Memory B cell (primary cell): ENCODE measurements at places on chromosomes 5 and 9.

DNA sequence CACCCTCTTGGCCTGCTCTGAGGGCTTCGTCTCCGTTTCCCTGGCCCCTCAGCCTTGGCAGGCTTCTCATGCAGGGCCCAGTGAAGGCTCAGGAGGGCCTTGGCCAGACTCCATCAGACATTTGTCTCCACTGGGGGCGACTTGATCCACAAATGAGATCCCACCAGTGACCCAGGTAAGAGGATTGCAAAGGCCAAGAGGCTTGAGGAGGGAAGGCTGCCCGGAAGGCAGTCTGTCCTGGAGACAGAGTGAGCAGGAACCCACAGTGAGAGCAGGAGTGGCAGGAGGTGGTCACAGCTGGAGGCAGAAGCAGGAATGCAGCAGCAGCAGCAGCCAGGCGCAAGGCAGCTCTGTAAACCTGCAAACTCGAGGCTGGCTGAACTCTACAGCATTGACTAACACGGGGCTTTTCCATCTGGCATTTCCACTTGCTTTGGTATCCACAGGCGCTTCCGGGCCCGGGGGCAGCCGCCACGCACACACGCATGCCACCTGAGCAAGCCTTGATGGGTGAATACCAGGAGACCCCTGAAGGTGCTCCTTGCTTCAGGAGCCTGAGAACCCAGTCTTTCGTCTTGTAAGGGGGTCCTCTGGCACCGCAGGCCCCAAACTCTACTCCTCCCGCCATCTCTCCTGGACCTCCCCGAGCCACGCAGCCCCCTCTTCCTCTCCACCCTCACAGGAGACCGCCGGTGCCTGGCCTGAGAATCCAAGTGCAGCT, 14.7 kb downstream of the MGAT1 start:
- peaks cover 3% of the 10 kb centered on the region for H3K36me3 ChIP-seq
- no peaks in the 10 kb centered on the region for H3K27me3 ChIP-seq
- H3K4me3 ChIP-seq = no peak overlapping the region
- no peak for DNase-seq
- H3K4me1 ChIP-seq = peaks cover 21% of the 10 kb centered on the region
- no peak overlapping the region for H3K27ac ChIP-seq

GRCh38 chr9:116087246-116087645, 66.3 kb upstream of the PAPPA start:
- H3K4me3 ChIP-seq = no peak overlapping the region
- H3K4me1 ChIP-seq = no peaks in the 10 kb centered on the region
- no peaks in the 10 kb centered on the region for H3K27me3 ChIP-seq
- DNase-seq = no peak
- H3K27ac ChIP-seq = no peak overlapping the region

DNA sequence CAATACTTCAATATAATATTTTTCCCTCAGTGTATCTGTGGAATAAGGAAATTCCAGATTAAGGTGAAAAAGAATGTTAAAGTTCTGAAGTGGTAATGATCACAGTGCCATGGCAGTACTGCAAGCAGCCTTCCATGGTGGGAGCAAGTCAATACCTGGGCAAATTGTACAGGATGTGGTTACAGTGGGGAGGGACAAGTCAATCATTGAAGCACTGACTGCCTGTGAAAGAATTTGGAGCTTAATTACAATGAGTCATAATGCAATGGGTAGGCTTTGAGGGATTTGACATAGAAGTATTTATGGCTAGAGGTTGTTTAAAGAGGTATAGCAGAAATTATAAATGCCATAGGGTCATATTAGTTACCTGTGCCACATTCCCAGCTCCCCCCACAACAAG, 786.5 kb upstream of the ACO1 start:
- no peaks in the 10 kb centered on the region for H3K27me3 ChIP-seq
- DNase-seq = no peak
- H3K4me3 ChIP-seq = no peak overlapping the region
- no peaks in the 10 kb centered on the region for H3K36me3 ChIP-seq
- no peaks in the 10 kb centered on the region for H3K4me1 ChIP-seq

DNA sequence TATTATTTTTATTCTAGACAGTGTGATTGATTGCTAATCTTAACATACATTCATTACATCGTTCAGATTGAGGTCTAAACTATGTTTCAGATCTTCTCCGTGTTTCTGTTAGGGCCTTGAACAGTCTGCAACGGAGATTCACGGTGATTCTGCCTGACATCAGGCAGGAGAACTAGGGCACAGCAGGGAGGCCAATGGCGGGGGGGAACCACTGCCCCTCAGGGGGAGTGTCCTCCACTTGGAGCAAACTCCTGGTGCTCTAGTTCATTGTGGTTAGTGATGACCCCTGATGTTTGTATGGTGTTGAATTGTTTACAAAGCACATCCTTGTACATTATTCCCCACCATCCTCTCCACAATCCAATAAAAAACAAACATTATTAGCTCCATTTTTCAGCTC, 173.5 kb downstream of the ZNF608 start:
- H3K4me1 ChIP-seq = peaks cover 15% of the 10 kb centered on the region
- no peak overlapping the region for H3K27ac ChIP-seq
- H3K27me3 ChIP-seq = peaks cover 2% of the 10 kb centered on the region
- H3K36me3 ChIP-seq = no peaks in the 10 kb centered on the region

GRCh38 chr5:80172067-80172695, 83.7 kb downstream of the SERINC5 start:
- no peaks in the 10 kb centered on the region for H3K4me1 ChIP-seq
- no peak overlapping the region for H3K27ac ChIP-seq
- no peak overlapping the region for H3K4me3 ChIP-seq
- H3K36me3 ChIP-seq = peaks cover 32% of the 10 kb centered on the region
- DNase-seq = no peak
- H3K27me3 ChIP-seq = no peaks in the 10 kb centered on the region

GRCh38 chr9:87601176-87601575, 103.5 kb downstream of the DAPK1 start:
- no peak overlapping the region for H3K27ac ChIP-seq
- H3K27me3 ChIP-seq = peaks cover 2% of the 10 kb centered on the region
- no peak overlapping the region for H3K4me3 ChIP-seq
- H3K36me3 ChIP-seq = no peaks in the 10 kb centered on the region
- no peaks in the 10 kb centered on the region for H3K4me1 ChIP-seq

GRCh38 chr5:80255811-80256712, at the start of gene SERINC5:
Gene SERINC5 (minus strand): TSS chr5:80256048. CDS start chr5:80255922, 126 bp downstream.
- H3K4me3 ChIP-seq = peak within 1 kb of the TSS; percentile 95
- peak within 1 kb of the TSS; percentile 89 for H3K27ac ChIP-seq
- peaks cover 25% of the 10 kb centered on the region for H3K4me1 ChIP-seq

DNA sequence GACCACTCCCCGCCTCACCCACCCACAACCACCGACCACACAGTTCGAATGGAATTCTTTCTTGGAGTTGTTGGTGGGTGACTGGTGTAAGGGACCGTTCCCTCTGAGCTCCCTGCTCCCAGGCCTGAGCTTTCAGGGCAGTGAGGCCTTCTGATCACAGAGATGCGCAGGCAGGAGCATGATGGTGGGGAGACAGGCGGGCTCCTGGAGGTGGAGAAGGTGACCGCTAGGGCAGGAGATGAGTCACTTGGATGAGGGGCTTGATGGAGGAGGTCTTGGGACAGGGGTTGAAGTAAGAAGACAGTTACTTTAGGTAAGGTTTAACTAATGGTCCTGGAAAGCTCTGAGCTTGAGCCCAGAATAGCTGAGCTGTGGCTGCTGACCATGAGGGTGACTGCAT, 88.5 kb downstream of the HSPA4 start:
- H3K36me3 ChIP-seq = peaks cover 10% of the 10 kb centered on the region
- no peak for DNase-seq
- no peak overlapping the region for H3K27ac ChIP-seq
- H3K27me3 ChIP-seq = peaks cover 27% of the 10 kb centered on the region
- no peaks in the 10 kb centered on the region for H3K4me1 ChIP-seq

GRCh38 chr5:78555870-78556269, 92.7 kb downstream of the LHFPL2 start:
- H3K27me3 ChIP-seq = no peaks in the 10 kb centered on the region
- DNase-seq = no peak
- H3K27ac ChIP-seq = peak overlapping the region; percentile 49
- peaks cover 22% of the 10 kb centered on the region for H3K4me1 ChIP-seq
- no peak overlapping the region for H3K4me3 ChIP-seq

GRCh38 chr9:124409410-124409809, 5.8 kb downstream of the PSMB7 start:
- H3K36me3 ChIP-seq = peaks cover 36% of the 10 kb centered on the region
- no peak overlapping the region for H3K27ac ChIP-seq
- H3K4me1 ChIP-seq = peaks cover 7% of the 10 kb centered on the region

DNA sequence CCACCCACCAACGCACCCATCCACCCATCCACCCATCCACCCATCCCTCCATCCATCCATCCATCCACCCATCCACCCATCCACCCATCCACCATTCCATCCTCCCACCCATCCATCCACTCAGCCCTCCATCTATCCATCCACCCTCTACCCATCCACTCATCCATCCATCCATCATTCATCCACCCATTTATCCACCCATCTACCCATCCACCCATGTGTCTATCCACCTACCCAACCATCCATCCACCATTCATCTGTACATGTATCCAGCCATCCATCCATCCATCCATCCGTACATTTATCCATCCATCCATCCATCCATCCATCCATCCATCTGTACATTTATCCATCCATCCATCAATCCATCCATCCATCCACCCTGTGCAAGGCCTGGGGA, 11.1 kb upstream of the VAV2 start:
- peaks cover 13% of the 10 kb centered on the region for H3K4me1 ChIP-seq
- DNase-seq = no peak
- H3K4me3 ChIP-seq = no peak overlapping the region
- no peak overlapping the region for H3K27ac ChIP-seq

DNA sequence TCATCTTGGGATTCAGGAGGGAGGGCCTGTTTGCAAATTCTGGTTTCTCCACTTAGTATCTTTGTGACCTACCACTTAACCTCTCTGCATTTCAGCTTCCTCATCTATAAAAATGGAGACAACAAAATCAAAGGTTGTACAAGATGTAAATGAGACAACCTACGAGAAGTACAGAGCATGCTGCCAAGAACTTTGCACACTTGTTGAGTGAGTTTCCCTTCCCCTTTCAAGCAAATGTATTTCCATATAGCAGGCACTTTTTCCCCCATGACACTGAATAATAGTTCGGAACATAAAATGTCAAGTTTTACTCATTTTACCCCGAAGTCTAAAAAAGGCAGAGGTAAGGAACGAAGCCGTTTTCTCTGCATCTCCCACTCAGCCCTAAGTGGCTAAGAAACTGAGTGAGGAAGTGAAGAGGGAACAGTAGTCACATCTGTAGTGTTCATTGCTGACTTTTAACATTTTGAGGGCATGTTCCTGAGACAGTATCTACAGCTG, 159.0 kb downstream of the TLE1 start:
- no peaks in the 10 kb centered on the region for H3K36me3 ChIP-seq
- peaks cover 18% of the 10 kb centered on the region for H3K4me1 ChIP-seq
- H3K27me3 ChIP-seq = peaks cover 2% of the 10 kb centered on the region
- peak overlapping the region; percentile 53 for H3K4me3 ChIP-seq

DNA sequence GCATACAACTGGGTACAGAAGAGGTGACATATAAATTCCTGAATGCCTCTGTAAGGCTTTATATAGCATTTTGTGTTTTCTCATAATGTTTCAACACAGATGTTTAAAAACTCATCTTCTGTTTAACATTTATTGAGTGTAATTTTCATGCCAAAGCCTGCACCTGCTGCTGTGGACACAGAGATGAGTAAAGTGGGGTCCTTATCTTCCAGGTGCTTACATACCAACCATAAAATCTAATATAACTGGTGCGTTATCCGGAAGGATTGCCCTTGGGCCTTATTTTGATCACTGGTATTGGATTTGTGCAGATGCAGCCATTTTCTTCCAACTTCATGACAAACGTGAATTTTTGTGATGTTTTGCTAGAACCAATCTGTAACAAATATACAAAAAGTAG, 222.3 kb downstream of the DMRT2 start:
- no peak for DNase-seq
- H3K36me3 ChIP-seq = no peaks in the 10 kb centered on the region
- H3K4me3 ChIP-seq = no peak overlapping the region
- H3K4me1 ChIP-seq = no peaks in the 10 kb centered on the region
- no peaks in the 10 kb centered on the region for H3K27me3 ChIP-seq
- no peak overlapping the region for H3K27ac ChIP-seq

DNA sequence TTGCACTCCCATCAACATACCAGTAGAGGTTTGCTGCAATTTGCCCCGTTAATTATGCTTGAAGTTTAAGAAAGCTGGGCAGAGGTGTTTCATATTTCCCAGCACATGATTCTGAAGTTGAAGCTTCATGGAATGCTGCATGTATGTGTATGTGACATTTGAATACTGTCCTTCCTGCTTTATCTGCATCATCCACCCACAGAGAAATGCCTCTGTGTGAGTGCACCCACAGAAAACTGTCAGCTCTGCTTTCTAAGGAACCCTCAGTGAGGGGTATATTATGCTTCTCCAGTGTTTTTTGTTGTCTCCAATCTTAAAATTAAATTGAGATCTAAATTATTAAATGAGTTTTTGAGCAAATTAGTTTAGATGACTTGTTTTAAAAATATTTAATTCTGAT, 358.1 kb upstream of the PIK3R1 start:
- H3K27ac ChIP-seq = no peak overlapping the region
- no peaks in the 10 kb centered on the region for H3K27me3 ChIP-seq
- DNase-seq = no peak
- no peaks in the 10 kb centered on the region for H3K36me3 ChIP-seq

DNA sequence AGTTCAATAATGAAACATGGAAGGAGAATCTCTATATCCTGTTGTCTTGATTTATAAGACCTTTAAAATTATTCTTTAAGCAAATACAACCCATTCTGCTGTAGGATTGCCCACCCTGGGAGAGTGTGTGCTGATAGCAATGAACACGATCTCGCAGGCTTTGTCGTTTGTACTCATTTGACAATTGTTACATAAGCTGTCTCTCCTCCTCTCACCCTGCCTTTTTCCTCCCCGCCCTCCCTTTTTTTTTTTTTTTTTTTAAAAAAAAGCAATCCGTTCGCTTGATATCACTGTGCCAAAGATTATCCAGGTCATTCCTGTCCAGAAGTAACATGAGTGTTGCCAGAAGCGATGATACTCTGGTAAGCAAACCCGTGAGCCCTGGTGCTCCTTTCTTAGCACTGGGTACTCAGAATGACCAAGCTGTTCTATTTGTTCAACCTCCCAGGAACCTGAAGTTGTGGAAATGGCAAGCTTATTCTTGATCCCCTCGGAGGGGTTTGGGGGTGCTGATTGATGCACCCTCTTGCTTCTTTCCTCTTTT, 82.7 kb upstream of the CTSL start:
- H3K36me3 ChIP-seq = no peaks in the 10 kb centered on the region
- H3K27me3 ChIP-seq = peaks cover 2% of the 10 kb centered on the region
- DNase-seq = no peak
- H3K4me3 ChIP-seq = no peak overlapping the region
- H3K27ac ChIP-seq = no peak overlapping the region

DNA sequence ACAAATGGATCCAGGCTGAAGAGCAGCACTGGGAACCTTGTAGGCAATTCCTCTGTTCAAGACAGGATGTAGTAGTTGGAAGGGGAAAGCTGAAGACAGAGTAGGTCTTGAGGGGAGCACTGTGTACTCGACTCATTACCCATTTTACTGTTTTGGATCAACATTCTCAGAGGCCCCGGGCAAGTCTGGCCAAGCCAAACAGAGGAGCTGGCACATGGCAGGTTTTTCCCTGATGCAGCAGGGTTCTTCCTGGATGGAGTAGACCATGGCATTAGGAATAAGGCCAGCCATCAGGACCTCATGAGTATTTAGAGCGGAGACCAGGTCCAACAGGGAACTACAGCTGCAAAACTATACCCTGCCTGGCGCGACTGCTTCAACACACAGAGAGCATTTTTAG, 4.4 kb downstream of the SVEP1 start:
- H3K27me3 ChIP-seq = peaks cover 8% of the 10 kb centered on the region
- peaks cover 2% of the 10 kb centered on the region for H3K36me3 ChIP-seq
- no peak overlapping the region for H3K4me3 ChIP-seq
